Small intestine (tissue), 16 donors: ENCODE measurements at places on chromosomes 4 and X.

DNA sequence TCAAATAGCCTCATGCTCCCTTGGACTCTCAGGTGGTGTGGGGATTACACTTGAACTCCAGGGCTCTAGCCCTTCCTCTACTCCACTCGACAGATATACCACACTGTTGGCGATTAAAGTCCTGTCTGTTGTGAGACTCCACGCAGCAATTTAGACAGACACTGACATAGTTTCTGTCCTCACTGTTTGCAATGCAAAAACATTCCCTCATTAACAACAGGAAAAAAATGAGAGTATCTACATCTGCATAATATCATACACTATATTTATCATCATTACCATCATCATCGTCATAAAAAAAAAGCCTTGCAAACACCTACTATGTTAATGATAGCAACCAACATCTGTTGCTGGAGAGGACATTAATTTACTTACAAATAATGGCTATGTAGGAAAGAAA lies 132.4 kb downstream of the RASL11B start:
- no peak for DNase-seq

DNA sequence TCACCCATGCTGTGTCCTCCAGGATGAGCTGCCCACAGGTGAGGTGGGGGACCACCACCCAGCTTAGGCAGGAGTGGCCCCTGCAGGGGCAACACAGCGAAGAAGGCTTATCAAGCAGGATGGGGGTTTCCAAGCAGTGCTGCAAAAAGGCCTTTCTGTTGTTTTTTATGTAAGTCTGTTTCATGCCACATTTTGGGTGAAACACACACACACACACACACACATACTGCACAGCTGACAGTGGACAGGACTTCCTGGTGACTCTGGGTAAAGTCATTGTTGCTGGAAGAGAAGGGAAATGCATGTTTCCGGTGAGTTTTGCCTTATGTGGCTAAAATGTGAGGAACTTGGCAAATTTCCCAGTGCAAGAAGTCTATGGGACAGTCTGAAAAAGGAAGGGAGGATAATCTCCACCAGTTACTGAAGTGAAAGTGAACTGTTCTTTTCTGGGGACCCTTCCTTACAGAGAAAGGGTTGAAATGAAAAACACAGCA lies 119.2 kb downstream of the IRF2 start:
- no peak for DNase-seq

DNA sequence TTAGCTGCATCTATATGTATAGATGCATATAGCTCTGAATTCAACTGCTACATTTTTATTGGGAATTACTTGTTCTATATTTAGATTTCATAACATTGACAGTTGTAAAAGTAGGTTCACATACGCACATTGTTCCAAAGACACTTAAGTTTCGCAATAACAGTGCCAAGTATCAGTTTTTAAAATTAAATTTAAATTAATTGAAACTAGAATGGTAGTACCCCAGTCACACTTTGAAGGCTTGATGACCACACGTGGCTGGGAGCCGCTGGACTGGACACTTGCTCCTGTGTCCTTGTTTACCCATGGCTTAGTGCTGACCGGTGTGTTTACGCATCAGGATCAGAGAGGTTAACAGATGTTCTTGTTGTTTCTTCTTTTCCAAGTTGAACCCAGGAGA lies 140.7 kb upstream of the PSAPL1 start:
- DNase-seq: no peak

DNA sequence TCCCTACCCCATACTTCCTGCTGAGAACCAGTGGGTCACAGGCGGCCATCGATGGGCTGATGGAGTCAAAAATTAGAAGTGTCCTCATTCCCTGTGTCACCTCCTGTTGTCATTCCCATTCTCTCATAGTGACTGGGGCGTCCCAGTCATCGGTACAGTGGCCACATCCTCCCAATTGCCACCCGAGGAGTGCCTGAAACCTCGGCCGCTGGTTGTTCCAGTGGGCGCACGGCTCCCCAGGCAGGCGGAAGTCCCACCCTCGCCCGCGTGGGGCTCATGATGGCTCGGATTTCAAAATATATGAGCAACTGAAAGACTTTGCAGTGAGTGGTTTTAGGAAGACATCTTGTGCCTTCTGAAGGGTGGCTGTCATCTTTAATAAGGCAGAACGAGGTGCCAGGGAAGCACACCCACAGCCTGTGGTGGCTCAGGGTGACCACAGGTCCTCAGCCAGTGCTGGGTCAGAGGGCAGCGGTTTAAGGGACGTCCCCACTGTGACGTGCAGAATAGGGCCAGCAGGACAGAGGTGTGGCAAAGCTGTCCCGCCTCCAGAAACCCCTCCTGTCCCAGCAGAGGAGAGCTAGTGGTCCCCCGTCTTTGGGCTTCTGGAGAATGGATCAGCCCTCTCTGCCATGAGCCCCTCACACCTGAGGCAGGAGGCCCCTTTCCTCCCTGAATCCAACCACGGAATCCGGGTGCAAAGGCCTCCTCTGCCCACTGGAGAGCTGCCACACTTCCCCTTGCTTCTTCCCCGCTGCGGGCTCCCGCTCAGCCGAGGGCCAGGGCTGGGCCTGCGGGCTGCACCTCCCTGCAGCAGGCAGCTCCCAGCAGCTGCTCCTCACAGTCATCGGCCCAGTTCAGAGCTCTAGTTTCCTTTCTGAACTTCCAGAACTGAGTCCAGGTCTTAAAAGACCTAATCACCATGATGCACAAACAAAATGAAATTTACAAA lies 90.4 kb downstream of the ABLIM2 start:
- DNase-seq: no peak

DNA sequence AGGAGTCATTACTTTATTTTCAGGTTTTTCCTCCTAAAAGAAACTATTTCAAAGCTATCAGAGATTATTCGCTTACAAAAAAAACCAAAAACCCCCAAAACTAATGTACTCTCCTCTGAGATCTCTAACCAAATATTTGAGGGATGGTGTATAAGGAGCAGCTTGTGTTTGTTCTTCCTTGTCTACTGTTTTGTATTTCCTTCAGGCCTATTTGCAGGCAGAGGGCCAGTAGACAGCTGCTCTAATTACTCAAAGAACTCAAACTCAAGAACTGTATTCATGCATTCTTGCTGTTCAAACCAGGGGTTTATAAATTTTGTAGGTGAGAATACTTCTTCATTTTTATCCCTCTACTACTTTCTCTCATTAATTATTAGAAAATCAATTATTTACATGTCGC lies 51.3 kb downstream of the SH3RF1 start:
- DNase-seq: no peak
